ENCODE measurements at places on chromosomes 5 and 9.

DNA sequence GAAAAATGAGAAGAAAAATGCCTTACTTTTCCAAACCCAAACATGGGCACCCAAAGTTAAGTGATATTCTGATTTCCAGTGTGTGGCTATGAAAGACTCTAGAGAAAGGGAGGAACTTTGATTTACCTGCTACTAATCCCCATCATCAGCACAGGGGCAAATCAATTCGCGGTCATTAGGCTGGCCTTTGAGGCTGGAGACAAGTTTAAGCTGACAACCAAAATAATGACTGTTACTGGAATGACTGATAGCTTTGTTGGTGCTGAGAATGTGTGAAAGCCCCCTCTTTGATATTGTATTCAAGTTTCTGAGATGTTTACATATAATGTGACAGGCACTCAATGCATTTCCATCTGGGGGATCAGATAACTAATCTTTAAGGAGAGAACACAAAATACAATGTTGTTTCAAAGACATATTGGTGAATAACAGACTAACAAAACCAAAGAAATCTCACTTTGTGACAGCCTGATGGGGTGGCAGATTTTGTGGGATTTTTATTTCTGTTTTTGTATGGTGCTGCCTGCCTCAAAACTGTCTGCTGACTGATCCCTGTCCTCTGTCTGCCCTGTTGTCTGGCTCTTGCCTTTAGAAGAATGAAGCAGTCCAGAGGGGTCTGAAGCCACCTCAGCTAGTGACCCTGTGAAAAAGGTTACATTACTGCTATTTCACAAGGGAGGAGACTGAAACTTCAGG is 12.6 kb upstream of the INSYN2B start:
- no peak for DNase-seq
- no peak overlapping the region for H3K4me3 ChIP-seq
- H3K27me3 ChIP-seq, result no peaks in the 10 kb centered on the region
- no peaks in the 10 kb centered on the region for H3K36me3 ChIP-seq
- H3K4me1 ChIP-seq, result no peaks in the 10 kb centered on the region

DNA sequence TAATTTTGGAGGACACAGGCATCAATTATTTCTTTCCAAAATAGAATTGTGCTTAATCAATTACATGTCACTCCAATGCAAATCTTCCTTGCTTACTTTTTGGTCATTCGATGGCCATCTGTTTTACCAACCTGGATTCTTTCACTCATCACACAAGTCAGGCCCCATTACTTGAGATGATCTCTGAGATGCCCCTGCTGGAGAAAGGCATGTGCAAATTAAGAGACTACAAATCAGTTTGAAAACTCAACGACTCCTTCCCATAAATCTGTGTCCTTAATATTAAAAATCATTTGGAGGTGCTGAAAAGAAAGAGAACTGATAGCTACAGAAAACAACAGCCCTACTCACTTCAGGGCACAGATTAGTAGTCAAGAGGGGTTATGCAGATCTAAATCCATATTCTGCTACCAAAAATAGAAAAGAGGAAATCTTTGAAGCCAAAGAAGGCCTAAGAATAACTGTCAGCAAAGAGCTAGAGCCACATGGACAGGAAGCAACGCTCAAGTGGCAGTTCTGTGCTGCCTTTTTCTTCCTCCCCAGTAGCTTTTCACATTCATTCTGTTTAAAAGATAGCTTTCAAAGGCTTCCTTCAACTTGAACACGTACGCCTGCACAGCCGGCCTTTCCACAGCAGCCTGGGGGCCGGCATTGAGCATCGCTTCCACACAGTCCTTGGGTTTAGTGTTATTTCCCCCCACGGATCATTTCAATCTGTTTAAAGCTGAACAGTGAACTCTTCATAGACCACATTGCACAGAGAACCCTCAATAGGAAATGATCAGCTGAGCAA is 79.3 kb upstream of the MAP3K1 start:
- H3K4me3 ChIP-seq, result no peak overlapping the region
- H3K27ac ChIP-seq, result no peak overlapping the region
- no peaks in the 10 kb centered on the region for H3K36me3 ChIP-seq
- H3K4me1 ChIP-seq, result no peaks in the 10 kb centered on the region

GRCh38 chr9:110432253-110432652 is 94.6 kb upstream of the TXNDC8 start:
- H3K36me3 ChIP-seq, result no peaks in the 10 kb centered on the region
- H3K4me1 ChIP-seq, result no peaks in the 10 kb centered on the region
- no peak overlapping the region for H3K4me3 ChIP-seq
- H3K27ac ChIP-seq, result no peak overlapping the region
- DNase-seq, result no peak

- H3K27me3 ChIP-seq, result no peaks in the 10 kb centered on the region
- H3K4me3 ChIP-seq, result no peak overlapping the region
- no peak for DNase-seq
- H3K27ac ChIP-seq, result no peak overlapping the region
- H3K36me3 ChIP-seq, result no peaks in the 10 kb centered on the region
These were observed 25.5 kb downstream of the ASS1 start for GRCh38 chr9:130470269-130470668.

GRCh38 chr9:73451003-73451402 is 299.3 kb downstream of the ANXA1 start:
- no peaks in the 10 kb centered on the region for H3K27me3 ChIP-seq
- H3K36me3 ChIP-seq, result no peaks in the 10 kb centered on the region
- no peaks in the 10 kb centered on the region for H3K4me1 ChIP-seq
